DMS 273 treated with DMSO at 0.1 percent for 48 hours (cell line): ENCODE measurements at places on chromosomes 13 and 19.

- DNase-seq: no peak
Measured at GRCh38 chr13:95642028-95642621, 2.4 kb downstream of the DZIP1 start.

DNA sequence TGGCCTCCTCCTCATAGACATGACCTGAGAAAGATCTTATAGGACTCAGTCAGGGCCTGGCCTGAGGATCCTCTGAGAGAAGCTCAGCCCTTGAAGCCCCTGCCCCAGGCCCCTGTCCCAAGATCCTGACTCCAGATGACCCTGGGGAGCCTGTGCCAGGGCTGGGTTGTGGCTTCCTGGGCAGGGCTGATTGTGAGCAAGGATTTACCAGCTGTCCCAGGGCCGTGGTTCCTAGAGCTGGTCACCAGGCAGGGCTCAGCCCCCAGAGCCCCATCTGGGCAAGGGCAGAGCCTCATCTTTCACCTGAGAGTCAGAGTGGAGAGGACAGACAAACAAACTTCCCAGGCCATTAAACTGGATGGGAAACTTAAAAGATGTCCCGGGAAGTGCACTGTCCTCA is 1.9 kb downstream of the CEACAM21 start:
- no peak for DNase-seq

DNA sequence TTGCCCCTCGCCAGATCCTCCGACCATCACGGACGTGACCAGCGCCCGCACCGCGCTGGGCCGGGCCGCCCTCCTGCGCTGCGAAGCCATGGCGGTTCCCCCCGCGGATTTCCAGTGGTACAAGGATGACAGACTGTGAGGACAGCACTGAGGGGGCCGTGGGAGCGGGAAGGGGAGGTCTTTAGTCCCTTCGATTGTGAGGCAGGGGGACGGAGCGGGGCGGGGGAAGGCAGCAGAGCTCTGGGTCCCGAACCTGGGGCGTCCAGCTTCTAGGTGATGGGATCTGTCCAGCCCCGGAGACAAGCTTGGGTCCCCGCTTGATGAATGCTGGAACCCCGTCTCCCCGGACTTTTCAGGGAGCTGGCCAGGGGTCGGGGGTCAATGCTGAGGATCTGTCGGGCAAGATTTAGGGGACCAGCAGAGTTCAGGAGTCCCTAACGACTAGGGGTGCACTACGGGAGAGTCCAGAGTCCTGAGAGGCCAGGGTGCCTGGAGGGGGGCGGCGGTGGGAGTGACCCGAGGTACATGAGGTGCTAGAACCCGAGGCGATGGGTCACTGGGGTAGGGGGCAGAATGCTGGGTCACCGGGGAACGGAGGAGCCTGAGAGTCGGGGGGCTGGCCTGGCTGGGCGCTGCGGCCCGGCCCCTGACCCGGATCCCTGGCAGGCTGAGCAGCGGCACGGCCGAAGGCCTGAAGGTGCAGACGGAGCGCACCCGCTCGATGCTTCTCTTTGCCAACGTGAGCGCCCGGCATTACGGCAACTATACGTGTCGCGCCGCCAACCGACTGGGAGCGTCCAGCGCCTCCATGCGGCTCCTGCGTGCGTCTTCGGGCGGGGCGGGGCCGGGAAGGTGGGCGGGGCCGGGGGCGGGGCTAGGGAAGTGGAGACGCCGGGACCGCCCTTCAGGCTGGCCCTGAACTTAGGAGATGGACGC is 14.6 kb downstream of the VSIG10L start:
- no peak for DNase-seq

DNA sequence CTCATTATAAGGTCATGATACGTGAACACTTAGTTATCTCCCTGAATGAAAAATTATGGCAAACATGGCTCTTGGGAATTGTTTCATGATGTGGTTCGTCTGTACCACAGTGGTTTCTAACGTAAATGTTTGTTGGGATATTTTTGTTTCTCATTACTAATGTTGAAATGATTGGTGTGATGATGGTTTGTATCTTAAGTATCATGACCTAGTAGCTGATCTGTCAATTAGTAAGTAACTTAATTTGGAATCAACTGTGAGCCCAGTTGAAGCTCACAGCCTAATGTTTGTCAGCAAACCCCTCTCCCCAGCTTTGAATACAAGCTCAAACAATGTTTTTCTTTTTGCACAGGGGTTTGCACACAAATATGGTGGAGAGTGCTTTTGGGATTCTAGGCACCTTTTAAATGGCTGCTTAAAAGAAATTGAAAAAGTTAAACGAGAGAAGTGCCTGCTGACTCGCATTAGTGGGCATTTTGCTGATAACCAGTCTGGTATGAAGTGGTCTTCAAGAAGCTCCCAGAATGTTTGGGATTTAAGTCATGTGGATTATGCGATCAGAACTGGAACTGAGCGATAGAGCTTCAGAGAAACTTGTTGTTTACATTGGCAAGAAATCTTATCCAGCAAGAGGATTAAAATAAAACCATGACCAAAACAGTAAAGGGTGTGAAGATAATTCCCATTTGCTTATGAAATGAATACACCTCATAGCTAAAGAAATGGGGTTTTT is 68.2 kb downstream of the LMO7 start:
- no peak for DNase-seq

DNA sequence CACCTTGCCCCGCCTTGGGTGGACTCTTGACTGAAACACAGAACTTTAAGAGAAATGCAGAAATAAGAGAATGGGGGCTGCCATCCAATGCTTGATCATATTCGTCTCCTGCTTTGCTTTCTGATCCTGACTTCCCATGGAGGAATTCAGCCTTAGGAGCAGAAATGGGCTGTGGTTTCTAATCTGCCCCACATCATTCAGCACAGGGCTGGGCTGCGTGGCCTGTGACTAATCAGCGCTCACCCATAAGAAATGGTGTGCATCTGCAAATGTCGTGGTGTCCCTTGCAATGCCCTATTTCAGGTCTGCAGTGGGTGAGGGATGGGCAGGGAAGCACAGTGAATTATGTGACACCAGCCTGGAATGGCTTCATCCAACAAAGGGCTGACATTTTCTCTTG is 60.7 kb upstream of the URI1 start:
- no peak for DNase-seq

DNA sequence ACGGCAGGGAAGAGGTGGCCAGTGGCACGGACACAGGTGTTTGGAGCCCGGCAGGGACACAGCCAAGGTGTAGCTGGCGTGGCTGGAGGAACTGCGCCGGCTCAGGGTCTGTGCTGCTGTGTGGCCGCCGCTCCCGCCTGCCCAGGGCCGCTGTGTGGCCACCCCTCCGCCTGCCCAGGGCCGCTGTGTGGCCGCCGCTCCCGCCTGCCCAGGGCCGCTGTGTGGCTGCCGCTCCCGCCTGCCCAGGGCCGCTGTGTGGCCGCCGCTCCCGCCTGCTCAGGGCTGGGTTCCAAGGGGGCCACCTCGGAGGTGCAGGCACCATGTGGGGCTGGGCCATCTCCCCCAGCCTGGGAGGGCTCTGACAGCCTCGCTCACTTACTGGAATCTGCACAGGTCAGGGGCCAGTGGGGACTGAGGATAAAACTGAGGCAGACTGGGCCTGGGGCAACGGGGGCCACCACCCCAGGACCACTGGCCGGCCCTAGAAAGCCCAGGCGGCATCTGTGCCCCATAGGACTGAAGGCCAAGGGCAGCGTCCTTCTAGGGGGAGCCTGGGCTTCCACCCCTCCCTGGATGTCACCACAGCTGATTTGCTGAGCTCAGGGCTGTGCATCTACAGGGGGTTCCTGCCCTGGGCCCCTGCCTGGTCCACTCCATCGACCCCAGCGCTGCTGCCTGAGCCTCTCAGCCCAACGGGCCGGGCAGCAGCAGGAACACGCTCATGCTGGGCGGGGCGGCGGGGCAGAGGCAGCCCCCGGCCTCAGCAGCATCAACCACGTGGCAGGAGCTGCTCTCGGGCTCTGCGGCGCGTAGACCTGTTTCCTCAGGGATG is 21.5 kb downstream of the C13orf46 start:
- DNase-seq: no peak
